ENCODE measurements at places on chromosomes 7 and 10.

DNA sequence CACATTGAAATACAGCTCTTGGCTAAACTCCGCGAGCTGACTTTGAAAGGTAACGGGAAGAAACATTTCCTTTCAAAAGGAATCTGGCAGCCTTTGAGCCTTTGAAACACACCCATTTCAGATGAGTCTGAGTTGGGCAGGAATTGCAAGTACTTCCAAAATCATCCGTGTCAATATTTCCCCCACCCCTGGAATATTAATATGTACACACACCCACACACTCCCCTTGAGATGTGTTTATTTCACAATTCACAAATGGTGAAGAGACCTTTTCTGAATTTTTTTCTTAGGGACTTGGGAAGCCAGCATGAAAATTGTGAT is 438.7 kb upstream of the NRP1 start:
- DNase-seq: no peak

GRCh38 chr10:70673043-70673928 is 980 bp downstream of the ADAMTS14 start:
- no peak for DNase-seq

DNA sequence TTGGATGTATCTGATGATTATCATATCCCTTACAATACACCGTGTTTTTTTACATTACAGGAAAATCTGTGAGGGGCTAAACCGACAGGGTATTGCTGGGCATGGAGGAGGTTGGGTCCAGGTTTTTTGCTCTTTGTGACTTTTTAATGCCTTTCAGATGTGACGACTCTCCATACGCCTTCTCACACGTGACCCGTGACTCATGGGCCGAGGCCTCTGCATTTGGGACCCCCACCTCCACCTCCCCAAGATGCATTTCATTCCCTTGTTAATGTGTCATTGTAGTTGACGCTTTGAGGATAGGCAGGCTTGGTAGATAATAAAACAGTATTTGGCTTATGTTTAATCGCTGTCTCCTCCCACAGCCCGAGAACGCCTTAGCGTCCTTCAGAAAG is 95.3 kb downstream of the CUX1 start:
- no peak for DNase-seq

DNA sequence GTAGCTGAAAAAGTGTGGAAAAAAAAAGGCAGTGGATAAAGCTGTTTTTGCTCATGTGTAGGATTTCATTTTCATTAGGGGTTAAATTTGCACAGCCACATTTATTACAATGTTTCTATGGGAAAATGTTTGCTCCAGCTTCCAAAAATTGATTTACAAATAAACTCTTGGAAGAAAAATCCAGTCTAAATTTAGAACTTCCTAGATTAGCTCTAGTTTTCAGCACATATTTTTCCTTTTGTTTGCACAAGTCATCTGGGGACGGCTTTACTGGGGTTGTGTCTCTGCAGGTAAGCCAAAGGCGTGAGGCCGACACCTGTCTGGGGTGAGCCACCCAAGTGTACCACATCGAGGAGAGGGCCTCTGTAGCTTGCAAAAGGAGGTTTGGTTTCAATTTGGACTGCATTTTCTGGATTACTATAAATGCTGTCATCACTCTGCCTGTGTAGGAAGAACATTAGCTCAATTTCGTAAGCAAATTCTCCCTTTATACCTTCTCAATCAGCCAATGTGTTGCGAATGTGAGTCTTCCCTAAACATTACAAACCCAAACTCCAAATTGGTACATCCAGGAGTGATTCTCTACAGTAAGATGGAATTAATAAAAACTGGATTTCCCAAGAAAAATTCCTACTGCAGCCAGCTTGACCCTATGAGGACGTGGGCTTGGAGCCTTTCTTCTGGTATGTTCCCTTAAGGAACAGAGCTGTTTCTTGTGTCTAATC is 89.5 kb upstream of the ZNF438 start:
- DNase-seq: no peak

GRCh38 chr10:102923601-102924000 is 5.5 kb downstream of the CNNM2 start:
- no peak for DNase-seq

GRCh38 chr10:103281753-103282152 is 4.8 kb downstream of the INA start:
- DNase-seq: no peak

GRCh38 chr7:145020454-145020853 is 184.6 kb upstream of the TPK1 start:
- DNase-seq: no peak

- peak; percentile 38 for DNase-seq
These were observed 692.6 kb upstream of the COBL start for GRCh38 chr7:52009181-52009580.

- no peak for DNase-seq
These were observed 225.3 kb downstream of the PTEN start for GRCh38 chr10:88088441-88089340.

DNA sequence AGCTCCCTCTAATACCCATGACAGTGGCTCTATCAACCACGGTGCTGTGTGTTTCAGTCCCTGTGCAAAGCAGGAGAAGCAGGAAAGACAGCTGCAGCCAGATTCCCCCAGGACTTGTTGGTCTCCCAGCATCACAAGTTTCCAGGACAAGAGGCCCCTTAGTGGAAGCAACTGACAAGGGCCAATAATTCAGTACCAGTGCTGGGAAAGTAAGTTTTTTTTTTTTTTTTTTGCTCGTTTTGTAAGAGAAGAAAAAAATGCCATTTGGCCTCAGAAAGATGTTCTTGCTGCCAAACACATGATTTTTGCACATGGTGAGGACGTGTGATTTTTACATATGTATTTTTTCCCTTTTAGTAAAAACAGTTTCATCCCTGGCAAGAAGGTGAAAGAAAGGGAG is 284.2 kb upstream of the ZMIZ1 start:
- no peak for DNase-seq

DNA sequence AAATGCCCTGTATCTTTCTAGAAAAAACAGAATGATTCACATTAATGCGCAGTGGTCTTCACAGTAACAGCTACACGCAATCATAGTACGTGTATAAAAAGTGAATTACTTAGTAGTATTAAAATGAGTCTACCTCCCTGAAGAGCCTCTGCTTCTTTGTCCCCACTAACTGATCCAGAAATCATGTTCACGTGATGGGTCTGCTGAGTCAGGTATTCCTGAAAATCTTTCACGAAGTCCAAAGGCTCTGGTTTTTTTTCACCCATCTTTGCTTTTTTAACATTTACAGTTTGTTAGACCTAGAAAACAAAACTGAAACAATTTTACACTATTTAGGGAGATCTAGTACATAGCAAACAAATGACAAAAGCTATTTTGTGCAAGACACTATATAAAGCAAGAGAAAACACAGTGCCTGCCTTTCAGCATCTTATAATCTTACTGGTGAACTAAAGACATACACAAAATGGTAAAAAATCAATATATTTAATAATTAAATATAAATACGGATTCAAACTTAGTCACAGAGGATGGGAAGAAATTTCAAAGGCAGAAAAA is 10.2 kb downstream of the IKZF5 start:
- no peak for DNase-seq

DNA sequence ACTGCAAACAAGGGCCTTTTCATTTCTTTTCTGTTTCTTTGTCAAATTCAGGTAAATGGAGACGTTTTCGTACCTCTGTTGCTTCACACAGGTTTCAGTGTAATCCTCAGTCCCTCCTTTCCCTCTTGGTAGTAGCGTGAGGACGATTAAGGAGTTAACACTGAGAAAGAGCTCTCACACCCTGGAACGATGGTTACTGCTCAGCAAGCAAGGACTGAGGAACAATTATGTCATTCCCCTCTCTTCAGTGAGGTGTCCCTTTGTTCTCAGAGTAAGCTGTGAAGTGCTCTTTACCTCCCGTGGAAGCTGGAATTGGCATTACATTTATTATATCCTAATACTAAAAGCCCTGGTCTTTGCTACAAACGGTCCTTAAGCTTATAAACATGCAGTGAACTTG is 95.9 kb downstream of the FANK1 start:
- DNase-seq: no peak

- DNase-seq: no peak
These were observed 26.0 kb upstream of the SMNDC1 start for GRCh38 chr10:110330675-110331074.

GRCh38 chr7:140646931-140647647 is 6.5 kb upstream of the DENND2A start:
- DNase-seq: peak; percentile 70

DNA sequence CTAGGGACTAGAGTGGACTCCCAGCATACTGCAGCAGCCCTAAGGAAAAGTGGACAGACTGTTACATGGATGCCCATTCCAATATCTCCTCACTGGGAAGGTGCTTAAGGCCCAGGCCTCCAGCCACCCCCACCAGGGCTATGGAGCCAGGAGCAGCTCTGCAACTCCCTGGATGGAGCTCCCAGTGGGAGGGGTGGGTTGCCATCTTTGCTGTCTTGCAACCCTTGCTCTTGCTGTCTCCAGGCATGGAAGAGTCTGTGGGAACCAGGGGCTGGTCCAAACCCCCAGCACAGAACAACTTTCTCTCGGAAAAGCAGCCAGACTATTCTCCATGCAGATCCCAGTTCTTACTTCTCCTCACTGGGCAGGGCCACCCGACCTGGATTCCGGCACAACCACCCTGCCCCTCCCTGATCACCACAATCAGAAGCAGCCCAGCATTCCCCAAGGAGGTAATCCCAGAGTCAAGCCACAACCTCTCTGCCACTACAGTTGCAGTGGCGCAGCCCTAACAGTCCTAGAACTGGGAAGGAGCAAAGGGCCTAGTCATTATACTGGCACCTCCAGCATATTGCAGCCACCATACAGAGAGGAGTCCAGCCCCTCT is 41.8 kb upstream of the ZNF488 start:
- no peak for DNase-seq

- no peak for DNase-seq
These were observed 153.0 kb downstream of the PDE1C start for GRCh38 chr7:31917256-31917655.

GRCh38 chr10:68897336-68897741 is 3.8 kb upstream of the DDX50 start:
- peak; percentile 63 for DNase-seq

GRCh38 chr7:50095634-50096033 is 2.6 kb upstream of the ZPBP start:
- DNase-seq: no peak

- DNase-seq: no peak
These were observed 906 bp downstream of the CDK1 start for GRCh38 chr10:60778971-60779796.

DNA sequence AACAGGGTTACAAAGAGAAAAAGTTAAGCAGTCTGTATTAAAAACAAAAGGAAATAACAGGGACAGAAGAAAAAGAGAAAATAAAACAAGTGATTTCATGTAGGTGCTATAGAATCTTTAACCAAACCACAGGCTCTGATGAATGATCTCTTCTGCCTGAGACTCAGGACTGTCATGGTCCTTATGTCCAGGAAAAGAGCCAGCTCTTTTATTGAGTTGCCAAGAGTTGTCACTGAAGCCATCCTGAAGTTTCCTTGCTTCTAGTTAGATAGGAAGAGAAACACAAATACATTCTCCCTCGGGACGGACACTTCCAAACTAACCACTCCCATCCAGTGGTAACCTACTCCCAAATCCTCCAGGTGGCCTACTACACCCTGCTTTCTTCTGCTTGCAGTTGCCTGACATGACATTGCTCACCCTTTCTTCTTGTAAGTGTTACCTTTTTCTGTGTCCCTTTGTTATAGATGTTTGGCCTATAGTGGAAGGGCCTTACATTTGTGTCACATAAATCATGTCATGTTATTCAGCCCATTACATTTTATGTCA is 346.7 kb downstream of the NRG3 start:
- DNase-seq: no peak

All from H4 (cell line).